Stimulated activated CD8-positive, alpha-beta memory T cell treated with anti-CD3 and anti-CD28 coated beads, Interleukin-7, amount 100 ng/mL, for 4 hours (primary cell): ENCODE measurements at places on chromosomes 4 and X.

GRCh38 chr4:19380600-19380999, 871.1 kb upstream of the SLIT2 start:
- DNase-seq: no peak

DNA sequence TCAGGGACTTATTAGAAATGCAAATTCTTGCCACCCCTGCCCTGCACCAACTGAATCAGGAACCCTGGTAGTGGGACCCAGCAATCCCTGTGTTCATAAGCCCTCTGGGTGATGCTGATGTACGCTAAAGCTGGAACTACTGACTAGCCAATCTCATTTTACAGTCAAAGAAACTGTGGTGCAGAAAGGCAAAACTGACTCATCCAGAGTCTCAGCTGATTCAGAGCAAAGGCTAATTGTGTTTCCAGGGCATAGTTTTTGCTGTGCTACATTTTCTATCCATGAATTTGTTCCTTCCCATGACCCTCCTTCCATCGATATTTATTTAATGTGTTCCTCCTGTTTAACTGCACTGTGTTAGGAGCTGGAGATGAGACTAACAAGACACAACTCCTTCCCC, 207.5 kb downstream of the REPS2 start:
- DNase-seq: no peak

- DNase-seq: no peak
These were observed 130.2 kb upstream of the MID1 start for GRCh38 chrX:10750581-10750980.

DNA sequence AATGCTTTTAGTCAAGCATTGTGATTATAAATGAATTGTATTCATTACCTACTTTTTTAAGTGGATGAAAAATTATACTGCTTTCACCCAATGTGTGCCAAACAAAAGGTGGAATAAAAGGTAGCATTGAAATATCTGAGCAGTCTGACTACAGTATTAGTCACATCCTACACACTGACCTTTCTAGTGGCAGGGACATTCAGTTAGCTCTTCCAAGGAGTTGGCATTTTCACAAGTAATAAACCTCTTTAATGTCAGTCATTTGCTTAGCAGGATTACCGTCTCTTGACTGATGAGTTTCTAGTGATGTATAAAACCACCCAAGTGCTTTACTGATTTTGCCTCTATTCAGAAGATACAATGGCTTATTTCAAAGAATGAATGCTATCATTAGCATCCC, 687.9 kb downstream of the ARAP2 start:
- no peak for DNase-seq

GRCh38 chr4:138963412-138963811, 52.2 kb upstream of the NOCT start:
- DNase-seq: no peak

GRCh38 chr4:36509845-36510244, 228.4 kb downstream of the DTHD1 start:
- DNase-seq: no peak

GRCh38 chrX:26783512-26784225, 567.7 kb downstream of the MAGEB5 start:
- DNase-seq: no peak

DNA sequence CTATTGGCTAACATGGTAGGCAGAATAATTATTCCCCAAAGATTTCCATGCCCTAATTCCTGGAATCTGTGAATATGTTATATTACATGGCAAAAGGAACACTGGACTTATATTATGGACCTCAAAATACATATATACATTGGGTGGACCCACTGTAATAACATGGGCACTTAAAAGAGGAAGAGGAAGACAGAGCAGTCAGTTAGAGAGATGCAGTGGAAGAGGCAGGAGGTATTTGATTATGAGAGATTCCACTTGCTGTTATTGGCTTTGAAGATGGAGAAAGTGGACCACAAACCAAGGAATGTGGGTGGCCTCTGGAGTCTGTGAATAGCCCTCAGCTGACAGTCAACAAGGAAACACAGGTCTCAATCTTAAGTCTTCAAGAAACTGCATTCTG, 14.0 kb upstream of the ART3 start:
- DNase-seq: no peak

DNA sequence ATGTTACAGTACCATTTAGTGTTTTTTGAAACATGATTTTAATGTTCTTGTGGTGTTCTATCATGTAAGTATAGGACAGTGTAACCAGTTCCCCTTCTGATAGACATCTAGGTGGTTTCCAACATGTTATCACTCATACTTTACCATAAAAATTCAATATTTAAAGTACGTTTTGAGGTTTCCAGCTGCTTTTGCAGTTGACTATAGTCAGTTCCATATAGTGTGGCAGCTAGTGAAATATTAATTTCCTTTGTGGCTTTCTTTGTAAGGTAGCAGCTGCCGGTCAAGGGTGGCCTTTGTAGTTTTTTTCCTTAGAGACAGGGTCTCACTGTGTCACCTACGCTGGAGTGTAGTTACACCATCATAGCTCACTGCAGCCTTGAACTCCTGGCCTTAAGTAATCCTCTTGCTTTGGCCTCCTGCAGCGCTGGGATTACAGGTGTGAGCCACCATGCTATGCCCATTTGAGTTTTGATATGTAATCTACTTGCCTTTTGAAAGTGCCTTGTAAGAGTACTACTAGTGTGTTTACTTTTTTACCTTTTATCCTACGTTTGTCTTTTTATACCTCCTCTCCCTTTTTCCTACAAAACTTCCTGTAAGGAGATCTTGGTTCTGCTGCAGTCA, 63.0 kb downstream of the ARHGAP10 start:
- no peak for DNase-seq

DNA sequence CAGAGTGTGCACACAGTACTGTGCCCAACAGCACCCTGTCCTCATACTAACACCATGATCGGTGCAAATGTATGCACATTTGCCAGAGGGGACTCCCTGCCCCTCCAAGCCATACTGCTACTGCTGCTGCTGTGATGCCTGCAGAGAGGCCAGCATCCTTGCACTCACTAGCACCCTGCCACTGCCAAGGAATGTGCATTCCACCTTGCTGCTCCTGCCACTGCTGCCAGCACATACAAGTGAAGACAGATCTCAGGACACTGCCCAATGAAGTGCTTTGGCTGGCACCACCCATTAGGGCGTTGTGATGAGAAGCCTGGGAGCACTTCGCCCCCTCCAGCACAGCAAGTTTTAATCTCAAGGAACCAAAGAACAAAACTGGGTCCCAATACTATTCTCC, 146.3 kb upstream of the DMD start:
- no peak for DNase-seq

DNA sequence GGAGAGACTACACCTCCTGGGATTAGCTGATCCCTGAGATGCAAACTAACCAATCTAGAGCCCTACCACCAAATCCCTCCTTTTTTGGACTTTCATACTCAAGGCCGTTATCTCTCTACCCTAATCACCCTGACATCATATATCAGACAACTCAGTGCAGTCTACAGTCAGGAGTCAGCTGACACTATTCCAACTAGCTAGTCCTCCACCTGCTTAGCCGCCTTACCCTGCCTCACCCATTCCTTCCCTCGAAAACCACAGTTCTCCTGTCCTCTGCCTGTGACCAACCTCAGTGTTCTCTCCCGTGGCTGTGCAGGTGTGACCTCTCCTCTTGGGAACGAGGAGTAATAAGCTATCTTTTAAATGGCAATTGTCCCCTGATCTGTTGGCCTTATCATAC, 1.8 kb upstream of the PPEF2 start:
- DNase-seq: no peak

GRCh38 chr4:17155486-17155885, 257.0 kb upstream of the LDB2 start:
- DNase-seq: no peak

GRCh38 chr4:31020363-31020762, 300.2 kb downstream of the PCDH7 start:
- no peak for DNase-seq

DNA sequence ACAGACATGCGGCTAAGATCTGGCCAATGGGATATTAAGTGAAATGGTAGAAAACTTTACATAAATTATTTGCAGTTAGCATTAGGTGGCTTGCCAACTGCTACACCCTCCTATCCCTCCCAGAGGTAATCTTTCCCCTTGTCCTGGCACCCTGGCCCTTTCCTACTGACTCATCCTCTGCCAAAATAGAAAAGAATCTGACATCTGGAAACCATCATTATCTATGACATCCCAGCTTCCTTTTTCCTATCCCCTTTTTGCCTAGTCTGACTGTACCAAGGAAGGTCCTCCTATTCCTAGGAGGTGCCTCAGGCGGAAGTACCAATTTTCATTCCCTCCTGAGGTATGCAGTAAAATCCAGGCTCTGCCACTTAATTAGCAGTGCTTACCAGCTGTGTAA, 163.6 kb upstream of the KLF3 start:
- no peak for DNase-seq

GRCh38 chrX:51860679-51861078, 32.7 kb upstream of the MAGED1 start:
- no peak for DNase-seq

DNA sequence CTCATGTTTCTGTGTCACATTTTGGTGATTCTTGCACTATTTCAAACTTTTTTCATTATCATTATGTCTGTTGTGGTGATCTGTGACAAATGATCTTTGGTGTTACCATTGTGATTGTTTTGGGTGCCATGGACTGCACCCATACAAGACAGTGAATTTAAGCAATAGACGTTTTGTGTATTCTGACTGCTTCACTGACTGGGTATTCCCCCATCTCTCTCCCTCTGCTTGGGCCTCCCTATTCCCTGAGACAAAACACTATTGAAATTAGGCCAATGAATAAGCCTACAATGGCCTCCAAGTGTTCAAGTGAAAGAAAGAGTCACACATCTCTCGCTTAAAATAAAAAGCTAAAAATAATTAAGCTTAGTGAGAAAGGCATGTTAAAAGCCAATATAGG, 60.2 kb downstream of the BANK1 start:
- DNase-seq: no peak

DNA sequence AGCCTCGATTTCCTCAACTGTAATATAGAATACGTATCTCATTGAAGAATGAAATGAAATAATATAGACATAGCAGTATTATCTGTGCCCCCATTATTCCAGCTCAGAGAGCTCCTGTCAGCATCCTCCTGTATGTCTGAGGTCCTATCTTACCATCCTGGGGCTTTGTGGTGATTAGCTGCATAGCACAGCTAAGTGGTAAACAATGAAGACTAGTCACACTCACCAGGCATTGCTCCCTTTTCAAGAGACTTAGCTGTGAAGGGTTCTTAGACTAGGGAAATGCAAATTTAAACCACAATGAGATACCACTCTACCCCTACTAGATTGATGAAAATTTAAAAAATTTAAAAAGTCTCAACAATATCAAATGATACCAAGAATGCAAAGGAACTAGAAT, 172.9 kb downstream of the SLC39A8 start:
- no peak for DNase-seq

DNA sequence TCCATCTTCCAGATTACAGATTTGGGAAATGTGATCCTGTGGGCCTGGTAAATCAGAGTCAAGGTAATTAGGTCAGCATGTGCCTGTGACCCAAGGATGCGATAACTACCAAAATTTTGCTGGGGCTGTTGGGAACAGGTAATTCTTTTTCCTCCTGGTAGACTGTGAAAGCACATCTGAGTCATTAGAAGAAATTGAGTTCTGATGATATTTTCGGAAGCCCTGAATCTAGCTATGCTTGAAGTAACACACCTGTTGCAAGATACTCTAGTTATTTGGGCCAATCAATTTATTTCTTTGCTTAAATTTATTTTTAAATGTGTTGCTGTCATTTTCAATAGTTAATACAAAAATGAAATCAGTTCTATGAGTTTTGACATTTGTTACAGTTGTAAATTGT, 903.6 kb downstream of the RPA4 start:
- DNase-seq: no peak

DNA sequence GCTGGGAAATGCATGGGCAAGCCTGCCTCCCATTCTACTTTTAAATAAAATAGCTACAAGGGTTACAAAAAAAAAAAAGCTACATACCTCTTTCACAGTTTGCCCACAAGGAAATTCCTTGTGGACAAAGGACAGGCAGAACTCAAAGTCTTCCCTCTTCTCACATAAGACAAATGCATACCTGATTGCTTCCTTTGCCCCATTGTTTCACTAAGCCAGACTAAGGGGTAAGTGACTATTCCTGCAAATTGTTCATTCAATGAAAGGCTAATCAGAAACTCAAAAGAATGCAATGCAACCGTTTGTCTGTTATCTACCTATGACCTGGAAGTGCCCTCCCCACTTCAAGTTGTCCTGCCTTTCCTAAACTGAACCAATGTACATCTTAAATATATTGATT, 780.6 kb downstream of the FAM133A start:
- DNase-seq: no peak

DNA sequence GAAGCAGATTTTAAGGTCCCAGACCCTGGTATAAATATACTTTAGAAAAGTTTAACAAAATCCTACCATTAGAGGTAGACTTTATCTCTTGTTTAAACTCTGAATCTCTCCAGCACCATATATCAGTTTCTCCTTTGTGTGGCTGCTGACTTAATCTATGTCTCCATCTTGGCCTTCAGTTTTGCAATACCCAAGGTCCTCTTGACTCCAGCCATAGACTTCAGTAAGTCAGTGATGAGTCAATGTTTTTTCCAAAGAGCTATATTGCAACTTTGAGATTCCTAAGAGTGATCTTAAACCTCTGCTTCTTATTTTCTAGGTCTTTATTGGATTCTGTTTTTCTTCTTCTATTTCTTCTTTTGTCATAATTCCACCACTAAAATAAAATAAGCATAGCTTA, 50.8 kb upstream of the ADGRL3 start:
- DNase-seq: no peak

DNA sequence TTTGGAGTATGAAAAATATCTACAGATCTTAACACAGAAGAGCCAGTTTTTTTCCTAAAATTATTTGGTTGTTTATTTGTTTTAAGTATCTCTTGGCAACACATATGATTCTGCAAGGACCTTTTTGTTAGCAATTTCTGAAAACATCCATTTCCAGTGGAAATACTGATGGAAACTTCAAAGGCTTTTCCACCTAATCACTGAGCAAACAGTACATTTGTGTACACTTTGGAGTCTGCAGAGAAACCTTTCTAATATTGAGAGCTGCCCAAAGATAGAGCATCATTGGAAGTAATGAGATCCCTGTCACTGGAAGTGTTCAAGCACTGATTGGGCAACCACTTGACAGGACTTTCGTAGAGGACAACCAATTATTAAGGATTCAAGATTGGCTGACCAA, 69.7 kb upstream of the TFDP3 start:
- no peak for DNase-seq

GRCh38 chrX:2609431-2610238, 81.5 kb upstream of the CD99 start:
- no peak for DNase-seq

- peak; percentile 9 for DNase-seq
These were observed 49.5 kb downstream of the PHEX start for GRCh38 chrX:22081475-22082092.
